Left cardiac atrium (tissue), 4 donors: ENCODE measurements at places on chromosomes 11 and 22. TPM values are rescaled to one million over a fixed set of nuclear protein-coding genes. Genes with fewer than 3 reads are reported as not detected.
A peak's percentile ranks its signal among the peaks of the same experiment; 100 is the strongest.

- DNase-seq: no peak
Measured at GRCh38 chr11:120338107-120338933, 2.1 kb downstream of the ARHGEF12 start.

The PNPLA3 gene
- total RNA-seq: 1.5 TPM

DNA sequence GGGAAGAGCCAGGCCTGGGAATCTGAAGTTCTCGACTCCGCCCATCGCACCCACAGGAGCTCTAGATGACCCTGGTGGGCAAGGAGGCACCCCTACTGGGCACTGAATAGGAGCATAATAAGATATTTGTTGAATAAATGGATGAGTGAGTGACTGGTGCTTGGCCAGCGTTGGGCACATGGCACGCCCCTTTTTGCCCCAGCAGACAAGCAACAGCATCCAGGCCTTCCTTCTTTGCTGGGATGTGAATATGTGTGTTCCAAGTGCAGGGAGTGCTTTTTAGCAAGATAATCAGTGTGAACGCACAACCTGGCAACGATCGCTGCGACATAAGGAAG is 443 bp upstream of the CELF1 start:
- no peak for DNase-seq

GRCh38 chr22:30705710-30706651 is 11.3 kb downstream of the OSBP2 start:
- DNase-seq: no peak

GRCh38 chr11:68999093-68999747 is 13.8 kb downstream of the MRGPRF start:
- no peak for DNase-seq

The RIMBP3C gene
- 0.21 TPM for total RNA-seq

The TSKU gene
- total RNA-seq: 33.3 TPM

The PRDX5 gene
- total RNA-seq: 298 TPM

GRCh38 chr22:39431821-39432251 is 25.0 kb upstream of the MGAT3 start:
- DNase-seq: peak; percentile 71

GRCh38 chr11:119764108-119764868 is 35.3 kb upstream of the NECTIN1 start:
- DNase-seq: peak; percentile 70

GRCh38 chr11:58786693-58787092 is 55.0 kb upstream of the GLYAT start:
- no peak for DNase-seq

- peak; percentile 8 for DNase-seq
Measured at GRCh38 chr11:46680815-46681214, 19.6 kb downstream of the ARHGAP1 start.

DNA sequence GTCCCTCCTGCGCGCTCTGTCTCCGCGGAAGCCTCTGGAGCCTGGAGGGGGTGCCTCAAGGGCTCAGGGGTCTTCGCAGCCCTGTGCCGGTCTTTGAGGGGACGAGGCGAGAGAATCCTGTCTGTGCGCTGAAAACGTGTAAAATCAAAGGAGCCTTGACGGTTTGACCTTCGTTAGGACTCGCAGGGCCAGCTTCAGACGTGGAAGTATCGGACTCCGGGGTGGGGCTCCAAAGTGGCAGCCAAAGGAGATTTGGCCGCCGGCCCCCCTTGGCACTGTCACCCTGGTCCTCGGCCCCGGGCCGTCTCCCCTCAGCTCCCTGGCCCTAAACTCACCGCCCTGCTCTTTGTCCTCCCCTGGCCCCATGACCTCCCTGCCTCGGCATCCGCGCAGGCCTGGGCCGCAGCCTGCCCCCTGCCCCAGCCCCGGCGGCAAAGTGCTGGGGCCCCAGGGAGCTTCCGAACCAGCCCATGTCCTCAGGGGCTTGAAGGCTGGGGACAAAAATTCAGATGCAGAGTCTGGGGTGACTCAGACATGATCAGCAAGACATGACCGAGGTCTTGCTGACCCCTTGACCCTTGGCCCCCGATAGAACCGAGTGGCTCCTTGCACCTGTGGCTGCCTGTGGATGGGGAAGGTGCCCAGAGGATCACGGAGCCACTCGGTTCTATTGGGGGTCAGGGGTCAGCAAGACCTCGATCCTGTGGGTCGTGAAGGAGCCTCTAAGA is 6.9 kb upstream of the PHRF1 start:
- DNase-seq: peak; percentile 66

DNA sequence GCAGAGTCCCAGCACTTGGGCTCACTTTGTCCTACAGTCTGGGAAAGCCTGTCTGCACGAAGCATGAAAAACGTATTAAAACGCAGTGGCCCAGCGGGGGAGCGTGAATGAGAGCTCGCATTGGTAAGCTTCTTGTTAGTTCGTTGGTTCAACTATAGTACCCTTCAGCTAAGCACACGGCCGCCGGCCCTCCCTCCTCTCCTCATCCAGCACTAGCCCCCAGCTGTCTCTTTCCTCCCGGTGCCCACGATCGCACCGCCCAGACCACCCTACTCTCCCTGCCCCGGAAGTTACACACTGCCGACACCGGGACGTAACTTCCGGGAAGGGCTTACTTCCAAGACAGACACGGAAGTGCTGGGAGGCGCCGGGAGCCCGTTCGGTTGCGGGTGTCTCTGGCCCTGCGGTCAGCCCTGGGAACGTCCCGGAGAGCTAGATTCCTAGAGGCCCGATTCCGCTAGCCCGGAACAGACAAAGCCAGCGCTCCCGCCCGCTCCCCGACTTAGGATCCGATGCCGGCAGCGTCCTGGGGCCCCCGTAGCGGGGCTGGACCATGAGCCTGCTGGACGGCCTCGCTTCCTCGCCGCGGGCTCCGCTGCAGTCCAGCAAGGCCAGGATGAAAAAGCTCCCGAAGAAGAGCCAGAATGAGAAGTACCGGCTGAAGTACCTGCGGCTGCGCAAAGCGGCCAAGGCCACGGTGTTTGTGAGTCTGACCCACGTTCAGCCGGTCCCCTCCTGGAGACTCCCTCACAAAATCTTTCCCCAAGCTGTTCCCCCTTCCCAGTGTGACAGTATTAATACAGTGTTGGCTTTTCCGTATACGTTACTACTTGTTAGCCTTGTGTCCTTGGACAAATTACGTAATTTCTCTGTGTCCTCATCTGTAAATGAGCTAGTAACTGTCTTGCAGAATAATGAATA is at the start of gene TBRG1:
TSS of gene TBRG1 (plus strand) at position 334 of the 921 bp plus-strand sequence. CDS start at position 554, 220 bp downstream.
- DNase-seq: peak; percentile 93

- peak; percentile 50 for DNase-seq
Measured at GRCh38 chr22:41178425-41178975, 26.6 kb upstream of the L3MBTL2 start.

GRCh38 chr11:86418917-86419316 is 44.2 kb downstream of the CCDC81 start:
- DNase-seq: no peak

GRCh38 chr11:11215944-11216343 is 137.1 kb downstream of the CSNK2A3 start:
- no peak for DNase-seq

GRCh38 chr11:120682332-120682649 is 170.7 kb downstream of the GRIK4 start:
- no peak for DNase-seq

DNA sequence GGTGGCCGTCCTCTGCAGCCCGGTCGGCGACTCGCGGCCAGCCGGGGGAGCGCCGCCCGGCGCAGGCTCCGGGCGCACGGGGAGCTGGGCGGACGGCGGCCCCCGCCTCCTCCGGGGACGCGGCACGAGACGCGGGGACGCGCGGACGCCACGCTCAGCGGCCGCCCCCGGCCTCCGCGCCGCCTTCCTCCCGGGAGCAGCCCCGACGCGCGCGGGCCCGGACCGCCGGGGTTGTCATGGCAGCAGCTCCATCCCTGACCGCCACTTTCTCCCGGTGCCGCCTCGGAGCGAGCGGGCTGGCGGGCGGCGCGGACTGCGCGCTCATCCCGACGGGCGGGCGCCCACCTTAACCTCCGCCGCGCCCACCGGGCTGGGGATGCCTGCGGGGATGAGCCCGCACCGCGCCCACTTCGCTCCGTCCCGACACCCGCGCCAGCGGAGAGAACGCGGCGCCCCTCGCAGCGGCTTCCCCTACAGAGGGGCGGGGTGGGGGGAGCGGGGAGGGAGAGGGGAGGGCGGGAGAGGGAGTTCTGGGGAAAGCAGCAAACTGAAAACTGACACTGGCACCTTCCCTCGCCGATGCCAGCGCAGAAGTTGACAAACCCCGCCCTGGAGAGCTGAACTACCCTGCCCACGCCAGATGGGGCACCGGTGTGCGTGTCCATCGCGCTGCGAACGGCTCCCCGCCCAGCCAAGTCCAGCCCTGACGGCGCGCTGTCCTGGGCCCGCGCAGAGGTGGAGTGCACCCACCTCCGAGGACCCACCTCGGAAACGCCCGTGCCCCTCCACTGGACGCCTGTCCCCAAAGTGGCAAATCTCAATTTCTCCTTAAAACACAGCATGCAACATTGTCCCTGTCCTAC is 588.4 kb downstream of the OPCML start:
- no peak for DNase-seq

- no peak for DNase-seq
Measured at GRCh38 chr11:47160753-47161133, 15.9 kb downstream of the ARFGAP2 start.

- DNase-seq: no peak
Measured at GRCh38 chr11:14376920-14377319, 17.9 kb upstream of the RRAS2 start.

GRCh38 chr11:115919341-115920091 is 415.3 kb upstream of the CADM1 start:
- DNase-seq: no peak

- DNase-seq: no peak
Measured at GRCh38 chr11:79087961-79088318, 352.9 kb downstream of the TENM4 start.

DNA sequence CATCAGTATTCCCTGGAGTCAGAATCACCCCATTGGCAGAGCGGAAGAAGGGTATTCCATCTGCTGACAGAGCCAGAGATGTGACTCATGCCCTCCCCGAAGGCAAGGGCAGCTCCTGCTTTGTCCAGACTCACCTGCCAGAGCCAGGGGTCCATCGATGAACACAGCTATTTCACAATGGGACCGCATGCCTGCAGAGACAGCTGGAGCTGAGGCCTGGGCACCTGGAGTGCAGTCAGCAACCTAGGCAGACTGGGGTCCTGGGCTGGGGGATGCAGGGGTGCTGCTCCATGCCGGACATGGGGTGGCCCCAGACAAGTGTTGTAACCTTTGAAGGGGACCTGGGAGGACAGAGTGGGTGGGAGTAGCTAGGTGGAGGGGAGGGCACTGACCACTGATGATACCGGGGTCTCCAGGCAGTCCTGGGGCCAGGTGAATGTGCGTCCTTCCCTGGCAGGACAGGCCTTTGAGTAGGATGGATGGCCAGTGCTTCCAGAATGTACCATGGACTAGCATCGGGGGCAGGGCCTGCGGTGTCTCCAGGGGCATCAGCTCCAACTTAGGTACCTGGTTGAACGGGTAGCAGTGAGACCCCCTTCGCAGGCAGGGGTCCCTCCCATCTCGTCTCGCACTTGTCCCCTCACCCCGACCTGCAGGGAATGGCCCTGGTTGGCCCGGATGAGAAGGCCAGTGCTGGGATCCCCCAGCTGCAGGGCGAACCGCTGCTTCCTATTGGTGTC is 1.7 kb downstream of the TRPT1 start:
- no peak for DNase-seq

The INCENP gene
- 16.7 TPM for total RNA-seq
